Activated CD4-positive, alpha-beta T cell treated with anti-CD3 and anti-CD28 coated beads for 48 hours (primary cell): ENCODE measurements at places on chromosomes 1 and 21.

GRCh38 chr1:227764019-227764391, 28.8 kb downstream of the SNAP47 start:
- no peak for DNase-seq

GRCh38 chr1:43632135-43632670, 17.7 kb upstream of the KDM4A start:
- no peak for DNase-seq

GRCh38 chr1:119254067-119254720, 113.7 kb upstream of the WARS2 start:
- DNase-seq: no peak

- no peak for DNase-seq
Measured at GRCh38 chr21:38982096-38982495, 176.4 kb downstream of the ETS2 start.

GRCh38 chr1:192958350-192958749, 100.8 kb downstream of the UCHL5 start:
- DNase-seq: no peak

GRCh38 chr1:157030728-157031127, 14.8 kb downstream of the ARHGEF11 start:
- no peak for DNase-seq

GRCh38 chr1:243957141-243957540, 93.9 kb upstream of the ZBTB18 start:
- DNase-seq: no peak
